ENCODE measurements at places on chromosomes 7 and 10.
A peak's percentile ranks its signal among the peaks of the same experiment; 100 is the strongest.

DNA sequence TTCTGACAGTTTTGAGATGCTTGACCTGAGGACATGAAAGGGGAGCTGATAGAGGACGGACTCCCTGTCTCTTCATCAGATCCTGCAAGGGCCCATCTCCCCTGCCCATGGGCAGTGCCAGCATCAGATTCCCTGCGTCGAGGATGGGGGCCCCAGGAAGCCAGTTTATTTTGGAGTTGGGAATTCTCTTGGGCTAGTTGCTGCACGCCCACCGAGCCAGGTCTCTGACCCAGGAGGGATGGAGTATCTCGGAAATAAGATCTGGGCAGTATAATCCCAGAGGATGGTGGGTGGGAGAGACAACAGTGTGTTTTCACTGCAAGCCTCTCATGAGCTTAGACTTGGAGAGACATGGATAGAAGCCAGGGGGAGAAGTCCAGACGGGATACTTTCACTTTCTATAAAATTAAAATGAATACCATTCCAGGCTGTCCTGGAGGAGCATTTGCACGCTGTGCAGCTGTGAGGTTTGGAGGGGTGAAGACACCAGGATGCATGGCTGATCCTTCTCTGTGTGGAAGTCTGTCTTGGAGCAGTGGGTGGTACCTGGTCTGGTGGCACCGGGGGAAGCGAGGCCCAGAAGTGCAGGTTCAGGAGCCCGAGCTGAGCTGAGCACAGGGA is 25.8 kb downstream of the DOCK1 start:
- DNase-seq, result no peak

DNA sequence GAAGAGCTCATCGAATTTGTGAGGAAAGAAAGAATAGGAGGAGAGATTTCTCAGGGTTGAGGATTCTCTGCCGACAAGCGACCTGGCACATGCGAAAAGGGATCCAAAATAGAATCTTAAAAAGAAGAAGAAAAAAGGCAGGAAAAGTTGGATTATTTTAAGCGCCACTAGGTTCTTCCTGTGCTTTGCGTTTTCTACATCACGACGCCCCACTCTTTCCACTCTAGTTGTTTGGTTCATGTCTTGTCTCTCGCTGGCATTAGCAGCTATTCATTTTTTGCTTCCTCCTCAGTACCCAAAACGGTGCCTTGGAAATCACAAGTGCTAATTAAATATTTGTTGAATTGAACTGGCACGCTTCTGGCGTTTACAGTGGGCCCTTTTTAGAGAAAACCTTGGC is 674 bp upstream of the FRA10AC1 start:
- no peak for DNase-seq

DNA sequence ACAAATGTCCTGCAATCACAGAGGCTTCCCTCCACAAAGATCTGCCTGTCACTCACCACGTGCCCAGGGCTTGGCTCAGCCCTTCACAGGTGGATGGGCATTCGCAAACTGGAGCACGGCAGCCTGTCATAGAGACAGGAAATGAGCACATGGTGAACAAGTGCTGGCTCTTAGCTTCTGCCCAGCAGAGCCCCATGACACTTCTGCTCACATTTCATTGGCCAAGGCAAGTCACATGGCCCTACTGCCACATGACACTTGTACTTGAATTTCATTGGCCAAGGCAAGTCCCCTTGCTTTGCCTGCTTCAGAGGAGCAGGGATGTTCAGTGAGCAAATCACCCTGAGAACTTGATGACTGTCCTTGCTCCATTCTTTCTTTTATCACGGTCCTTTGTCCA is 110.8 kb upstream of the PPP2R2D start:
- no peak for DNase-seq

- no peak for DNase-seq
These were observed 16.3 kb downstream of the LIPA start for GRCh38 chr10:89235073-89235798.

- no peak for DNase-seq
These were observed 55.3 kb downstream of the ADCYAP1R1 start for GRCh38 chr7:31107106-31108090.

- DNase-seq, result no peak
These were observed 29.7 kb downstream of the ZNF467 start for GRCh38 chr7:149743476-149744255.

DNA sequence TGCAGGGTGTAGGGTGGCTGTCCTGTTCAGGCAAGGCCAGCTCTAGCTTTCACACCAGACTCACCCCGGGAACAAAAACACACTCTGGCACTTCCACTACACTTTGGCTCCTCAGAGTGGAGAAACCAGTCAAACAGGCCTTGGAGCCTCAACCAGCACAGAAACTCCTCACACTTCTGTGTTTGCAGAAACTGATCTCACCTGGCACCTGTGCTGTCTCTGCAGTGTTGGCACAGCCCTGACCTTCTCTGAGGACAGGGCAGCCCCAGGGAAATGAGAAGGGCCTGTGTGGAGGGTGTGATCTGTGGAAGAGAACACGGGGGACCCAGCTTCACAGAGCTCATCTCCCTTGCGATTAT is 4.1 kb upstream of the CALML5 start:
- DNase-seq, result no peak

DNA sequence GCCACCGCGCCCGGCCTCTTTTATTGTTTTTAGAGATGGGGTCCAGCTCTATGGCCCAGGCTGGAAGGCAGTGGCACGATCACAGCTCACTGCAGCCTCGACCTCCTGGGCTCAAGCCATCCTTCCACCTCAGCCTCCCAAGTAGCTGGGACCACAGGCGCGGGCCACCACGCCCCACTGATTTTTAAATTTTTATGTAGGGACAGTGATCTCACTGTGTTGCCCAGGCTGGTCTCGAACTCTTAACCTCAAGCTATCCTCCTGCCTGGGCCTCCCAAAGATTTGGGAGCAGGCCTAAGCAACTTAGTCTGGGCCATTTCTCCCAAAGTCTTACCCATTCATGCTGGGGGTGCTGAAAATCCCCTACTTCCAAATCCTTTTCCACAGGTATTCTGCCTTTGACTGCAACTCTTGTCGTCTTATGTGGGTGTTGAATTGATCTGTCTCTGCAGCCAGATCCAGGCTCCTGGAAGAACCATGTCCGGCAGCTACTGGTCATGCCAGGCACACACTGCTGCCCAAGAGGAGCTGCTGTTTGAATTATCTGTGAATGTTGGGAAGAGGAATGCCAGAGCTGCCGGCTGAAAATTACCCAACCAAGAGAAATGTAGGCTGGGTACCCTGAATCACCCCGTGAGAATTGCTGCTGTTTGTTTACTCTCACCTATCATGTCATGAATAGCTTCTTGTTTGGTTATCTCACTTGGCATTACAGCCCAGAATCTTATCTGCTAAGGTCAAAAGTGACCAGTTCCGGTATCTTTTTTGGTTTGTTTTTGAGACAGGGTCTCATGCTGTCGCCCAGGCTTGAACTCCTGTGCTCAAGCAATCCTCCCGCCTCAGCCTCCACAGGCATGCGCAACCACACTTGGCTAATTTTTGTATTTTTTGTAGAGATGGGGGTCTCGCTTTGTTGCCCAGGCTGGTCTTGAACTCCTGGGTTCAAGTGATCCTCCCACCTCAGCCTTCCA is 1.1 kb downstream of the ZDHHC4 start:
- no peak for DNase-seq

DNA sequence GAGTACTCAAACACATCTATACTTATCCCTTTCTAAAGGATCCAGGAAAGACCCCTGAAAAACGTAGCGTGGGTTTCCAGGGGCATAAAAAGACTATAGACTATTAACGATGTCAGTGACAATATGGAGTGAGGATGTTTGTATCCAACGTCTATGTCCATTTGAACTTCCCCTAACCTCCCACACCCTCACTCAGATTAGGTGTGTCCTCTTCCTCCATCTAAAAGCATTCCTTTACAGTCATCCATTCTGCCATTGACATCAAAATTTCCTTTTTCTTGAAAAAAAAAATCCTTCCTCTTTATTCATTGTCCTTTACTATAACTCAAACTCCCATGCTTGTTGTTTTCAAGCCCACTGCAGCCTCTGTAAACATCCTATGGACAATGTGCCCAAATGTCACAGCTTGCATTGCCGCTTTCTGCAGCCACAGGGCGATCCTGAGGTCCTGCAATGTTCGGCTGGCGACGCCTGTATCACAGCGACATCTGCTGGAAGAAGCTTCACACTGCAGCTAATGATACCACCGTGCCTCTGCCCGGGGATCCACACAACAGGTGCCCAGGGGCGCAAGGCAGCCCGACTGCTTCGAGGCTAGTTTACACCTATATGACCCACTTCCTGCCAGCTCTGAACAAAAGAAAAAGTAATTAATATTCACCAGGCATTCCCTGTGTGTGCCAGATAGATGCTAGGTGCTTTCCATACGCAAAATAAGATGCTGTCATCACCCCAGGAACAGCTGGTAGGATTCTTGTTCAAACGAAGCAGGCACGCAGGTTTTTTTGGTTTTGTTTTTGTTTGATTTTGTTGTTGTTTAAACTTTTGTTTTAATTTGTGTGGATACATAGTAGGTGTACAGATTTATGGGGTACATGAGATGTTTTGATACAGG is 267.9 kb upstream of the GHITM start:
- DNase-seq, result peak; percentile 80

DNA sequence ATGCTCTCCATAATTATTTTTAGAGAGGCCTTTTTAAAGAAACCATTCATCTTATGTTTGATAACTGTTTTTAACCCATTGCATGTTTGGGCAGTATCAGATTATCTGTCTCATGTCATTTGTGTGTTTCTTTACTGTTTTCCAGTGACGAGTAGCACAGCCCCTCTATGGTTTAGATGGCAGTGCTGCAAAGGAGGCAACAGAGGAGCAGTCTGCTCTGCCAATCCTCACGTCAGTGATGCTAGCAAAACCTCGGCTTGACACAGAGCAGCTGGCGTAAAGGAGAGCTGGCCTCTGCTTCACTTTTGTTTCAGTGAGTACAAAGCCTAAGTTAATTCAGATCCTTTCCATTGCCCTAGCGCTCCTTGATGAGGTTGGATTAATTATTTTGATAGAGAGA is 80.4 kb upstream of the GARIN1A start:
- no peak for DNase-seq

DNA sequence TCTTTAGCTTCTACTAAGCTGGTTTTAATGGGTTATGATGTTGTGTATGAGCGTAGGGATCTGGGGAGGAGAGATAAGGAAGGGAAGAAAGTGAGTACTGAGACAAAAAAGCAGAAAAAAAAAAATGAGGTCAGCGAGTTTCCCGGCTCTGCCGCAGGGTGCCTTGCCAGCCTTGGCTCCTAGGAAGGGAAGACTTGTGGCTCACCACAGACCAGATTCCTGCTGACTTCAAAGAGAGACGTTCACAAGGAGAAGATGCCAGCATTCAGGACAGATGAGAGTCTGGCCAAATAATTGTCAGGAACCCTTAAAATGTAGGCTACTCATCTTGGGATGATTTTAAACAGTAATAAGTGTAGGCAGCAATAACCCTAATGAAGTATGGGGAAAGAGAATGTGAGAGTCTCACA is 11.4 kb upstream of the FAS start:
- no peak for DNase-seq

- peak; percentile 17 for DNase-seq
These were observed 9.4 kb downstream of the NUB1 start for GRCh38 chr7:151351027-151351426.

DNA sequence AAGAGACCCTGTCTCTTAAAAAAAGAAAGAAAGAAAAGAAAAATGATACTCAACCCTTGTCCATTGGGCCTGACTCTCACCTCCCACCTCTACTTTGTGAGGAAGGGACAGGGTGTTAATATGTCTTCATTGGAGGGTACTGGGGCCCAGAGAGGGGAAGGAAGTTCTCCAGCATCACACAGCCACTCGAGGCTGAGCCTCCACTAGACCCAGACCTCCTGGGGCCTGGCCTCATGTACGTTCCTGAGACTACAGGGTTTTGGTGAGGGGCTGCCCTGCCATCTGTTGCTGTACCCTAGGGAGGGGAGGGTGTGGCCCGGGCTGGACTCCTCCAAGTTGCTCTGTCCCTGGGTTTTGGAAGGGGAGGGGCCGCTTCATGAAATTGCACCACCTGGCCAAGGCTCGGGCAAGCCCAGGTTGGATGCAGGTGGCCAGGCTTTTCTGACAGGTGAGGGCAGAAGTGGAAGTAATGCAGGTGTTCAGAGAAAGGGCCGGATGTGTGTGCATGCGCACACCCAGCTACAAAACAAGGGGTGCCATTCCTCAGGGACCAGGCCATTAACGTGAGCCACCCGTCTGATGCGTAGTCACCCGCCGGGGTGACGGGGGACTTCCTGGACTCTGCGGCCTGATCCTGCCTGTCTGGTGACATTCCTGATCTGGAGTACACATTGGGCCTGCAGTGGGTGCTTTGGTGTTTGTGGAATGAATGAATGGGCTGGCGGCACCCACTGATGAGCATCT is 21.7 kb downstream of the GTF2IRD1 start:
- DNase-seq, result no peak

- no peak for DNase-seq
These were observed 238.3 kb upstream of the NFE2L3 start for GRCh38 chr7:25913598-25914224.

GRCh38 chr10:131852823-131853609 is 47.8 kb upstream of the PPP2R2D start:
- DNase-seq, result no peak

DNA sequence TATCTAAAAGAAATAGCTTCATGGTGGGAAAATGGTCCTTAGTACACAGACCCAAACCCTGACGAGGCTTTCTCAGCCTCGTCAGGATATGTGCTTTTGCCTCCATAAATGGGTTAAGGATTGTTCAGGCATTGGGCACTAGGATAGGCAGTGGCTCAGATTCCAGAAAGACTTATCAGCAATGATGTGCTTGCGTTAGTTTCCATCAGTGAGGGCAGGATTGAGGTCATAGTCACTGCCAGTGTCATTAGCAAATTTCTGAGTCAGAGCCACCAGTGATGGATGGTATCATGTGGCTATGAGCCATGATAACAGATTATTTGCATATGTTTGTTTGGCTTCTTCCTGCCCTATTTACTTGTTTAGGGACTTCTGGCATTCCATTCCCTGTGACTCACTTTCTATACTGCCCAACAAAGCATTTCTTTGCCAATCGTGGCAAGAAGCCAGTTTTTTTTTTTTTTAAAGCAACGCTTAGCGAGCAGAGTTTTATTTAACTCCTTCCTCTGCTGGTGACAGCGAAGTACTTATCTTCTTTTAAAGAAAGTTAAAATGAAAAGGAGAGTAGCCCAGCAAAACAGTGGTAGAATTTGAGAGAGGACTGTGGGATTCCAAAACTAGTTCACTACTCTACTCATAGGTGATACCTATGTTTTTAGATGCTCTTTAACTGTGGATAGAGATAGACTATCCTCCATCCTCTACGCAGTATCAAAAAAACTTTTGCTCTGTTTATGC is 44.4 kb downstream of the MYPN start:
- no peak for DNase-seq

- no peak for DNase-seq
These were observed 32.4 kb upstream of the SVIL start for GRCh38 chr10:29667191-29667590.

DNA sequence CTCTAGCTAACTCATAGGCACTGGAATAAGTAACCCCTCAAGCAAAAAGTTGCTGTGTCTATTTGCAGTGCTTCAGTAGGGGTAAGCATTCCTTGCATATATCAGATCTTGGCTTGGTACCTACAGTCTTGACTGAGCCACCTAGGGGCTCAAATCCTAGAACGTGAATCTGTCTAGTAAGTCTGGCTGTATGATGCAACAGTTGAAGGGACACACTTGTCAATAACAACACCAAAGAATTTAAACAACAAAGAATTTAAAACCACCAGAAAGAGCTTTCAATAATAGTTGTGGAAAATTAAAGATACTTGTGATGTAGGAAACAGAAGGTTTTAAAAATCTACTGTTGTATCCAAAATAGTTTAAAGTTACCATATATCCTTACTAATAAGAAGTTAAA is 65.4 kb downstream of the EBLN1 start:
- no peak for DNase-seq

- peak; percentile 25 for DNase-seq
These were observed 171.1 kb downstream of the GRM3 start for GRCh38 chr7:86814661-86815379.

- DNase-seq, result no peak
These were observed 60.7 kb upstream of the TMEM72 start for GRCh38 chr10:44850356-44850934.

Data from neural crest cell (in vitro differentiated cells).